ELR (cell line): ENCODE measurements at places on chromosomes 11 and 22.
A peak's percentile ranks its signal among the peaks of the same experiment; 100 is the strongest.

- DNase-seq, result no peak
Measured at GRCh38 chr11:121137005-121137404, 36.0 kb downstream of the TECTA start.

DNA sequence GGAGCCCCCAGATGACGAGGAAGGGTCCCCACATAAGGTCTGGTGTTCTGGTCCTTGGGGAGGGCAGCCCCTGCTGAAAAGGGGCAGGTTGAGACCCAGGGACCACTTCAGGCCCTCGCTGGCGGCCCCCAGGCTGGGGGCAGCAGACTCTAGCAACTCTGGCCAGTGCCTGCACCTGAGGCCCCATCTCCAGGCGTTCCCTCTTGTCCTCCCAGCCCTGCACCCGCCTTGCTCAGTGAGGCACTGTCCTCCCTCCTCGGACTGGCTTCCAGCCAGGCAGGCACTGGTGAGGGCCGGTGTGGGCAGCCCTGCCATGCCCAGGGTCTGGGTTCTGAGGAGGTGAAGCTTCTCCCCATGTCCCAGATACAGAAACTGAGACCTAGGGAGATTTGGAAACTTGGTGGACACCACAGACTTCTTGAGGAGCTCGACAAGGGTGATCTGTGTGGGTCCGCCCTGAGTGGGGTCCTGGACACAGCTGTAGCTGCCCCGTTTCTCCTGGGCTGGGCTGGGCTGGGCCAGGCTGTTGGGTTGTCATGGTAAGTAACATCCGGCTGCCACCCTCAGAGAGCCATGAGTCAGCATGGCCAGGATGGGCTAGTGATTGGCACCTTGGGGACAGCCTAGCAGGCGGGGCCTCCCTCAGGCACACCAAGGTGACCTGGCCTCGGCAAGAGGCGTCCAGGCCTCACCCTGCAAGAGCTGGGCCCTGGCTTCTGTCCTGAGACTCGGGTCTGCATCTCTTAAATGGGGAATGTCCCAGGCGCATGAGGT, 11.1 kb upstream of the PHLDA2 start:
- peak; percentile 62 for DNase-seq

DNA sequence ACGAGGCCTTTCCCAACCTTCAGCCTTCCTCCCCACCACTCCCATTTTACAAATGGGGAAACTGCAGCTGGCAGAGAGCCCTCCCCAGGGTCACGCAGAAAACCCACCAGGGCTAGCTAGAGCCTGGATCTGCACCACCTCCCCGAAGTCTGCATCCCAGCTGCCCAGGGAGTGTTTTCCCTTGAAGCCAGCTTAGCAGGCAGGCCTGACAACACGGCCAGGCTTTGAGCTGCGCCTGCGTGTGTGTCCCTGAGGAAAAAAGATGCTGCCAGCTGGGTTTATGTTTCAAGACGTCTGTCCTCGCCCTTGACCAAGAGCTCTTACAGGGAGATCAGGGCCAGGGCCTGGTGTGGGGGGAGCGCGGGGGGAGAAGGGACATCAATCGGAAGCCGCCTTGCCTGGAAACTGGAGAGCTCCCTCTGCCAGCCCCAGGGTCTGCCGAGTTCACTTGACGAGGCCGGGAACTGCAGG, 20.3 kb downstream of the WNT11 start:
- DNase-seq, result no peak

DNA sequence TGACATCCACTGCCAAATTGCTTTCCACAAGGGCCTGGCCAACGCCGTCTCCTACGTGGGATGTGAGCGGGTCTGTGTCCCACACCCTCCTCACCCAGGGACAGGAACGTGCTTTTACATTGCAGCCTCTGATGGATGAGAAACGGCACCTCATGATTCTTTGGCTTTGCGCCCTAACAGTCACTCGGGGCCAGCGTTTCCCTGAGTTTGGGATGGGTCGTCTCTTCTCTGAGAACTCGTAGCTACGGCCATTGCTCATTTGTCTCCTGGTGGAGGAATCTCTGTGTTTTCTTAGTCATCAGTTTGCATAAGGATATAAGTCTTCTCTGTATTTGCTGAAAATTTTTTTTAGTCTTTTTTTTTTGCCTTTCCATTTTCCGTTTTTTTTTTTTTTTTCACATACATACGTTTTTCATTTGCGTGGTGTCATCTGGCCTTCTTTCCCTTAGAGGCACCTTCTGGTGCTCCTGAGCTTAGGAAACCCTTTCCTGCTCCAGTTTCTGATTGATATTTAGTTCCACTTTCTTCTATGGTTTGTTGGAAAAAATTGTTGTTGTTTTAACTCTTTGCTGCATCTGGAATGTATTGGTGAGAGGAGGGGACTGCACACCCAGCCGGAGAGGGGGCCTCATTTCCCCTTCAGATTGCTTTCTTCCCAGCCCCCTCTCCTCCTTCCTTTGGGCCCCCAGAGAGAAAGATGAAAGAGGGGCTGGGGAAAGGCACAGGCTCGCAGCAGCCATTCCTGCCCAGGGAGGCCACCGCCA, 12.0 kb downstream of the TNNT3 start:
- no peak for DNase-seq

- DNase-seq, result peak; percentile 58
Measured at GRCh38 chr11:35614939-35615569, 3.2 kb upstream of the FJX1 start.

GRCh38 chr22:50221410-50222300, 20.8 kb downstream of the SELENOO start:
- DNase-seq, result no peak

DNA sequence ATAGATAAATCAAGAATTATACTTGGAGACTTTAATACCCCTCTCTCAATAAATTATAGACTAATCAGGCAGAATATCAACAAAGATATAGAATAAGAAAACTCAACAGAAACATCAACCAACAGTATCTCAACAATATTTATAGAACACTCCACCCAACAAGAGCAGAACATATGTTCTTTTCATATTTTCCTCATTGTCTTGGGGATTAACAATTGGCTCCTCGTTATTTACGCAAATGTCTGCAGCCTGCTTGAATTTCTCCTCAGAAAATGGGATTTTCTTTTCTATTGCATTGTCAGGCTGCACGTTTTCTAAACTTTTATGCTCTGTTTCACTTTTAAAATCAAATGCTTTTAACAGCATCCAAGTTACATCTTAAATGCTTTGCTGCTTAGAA, 37.0 kb upstream of the FBLN1 start:
- DNase-seq, result no peak

GRCh38 chr11:16346975-16347374, 9.4 kb downstream of the SOX6 start:
- DNase-seq, result no peak

- DNase-seq, result no peak
Measured at GRCh38 chr11:15544353-15544752, 429.6 kb downstream of the INSC start.

- peak; percentile 35 for DNase-seq
Measured at GRCh38 chr11:79081471-79082031, 359.3 kb downstream of the TENM4 start.

- no peak for DNase-seq
Measured at GRCh38 chr22:29784451-29785361, 17.5 kb downstream of the UQCR10 start.

DNA sequence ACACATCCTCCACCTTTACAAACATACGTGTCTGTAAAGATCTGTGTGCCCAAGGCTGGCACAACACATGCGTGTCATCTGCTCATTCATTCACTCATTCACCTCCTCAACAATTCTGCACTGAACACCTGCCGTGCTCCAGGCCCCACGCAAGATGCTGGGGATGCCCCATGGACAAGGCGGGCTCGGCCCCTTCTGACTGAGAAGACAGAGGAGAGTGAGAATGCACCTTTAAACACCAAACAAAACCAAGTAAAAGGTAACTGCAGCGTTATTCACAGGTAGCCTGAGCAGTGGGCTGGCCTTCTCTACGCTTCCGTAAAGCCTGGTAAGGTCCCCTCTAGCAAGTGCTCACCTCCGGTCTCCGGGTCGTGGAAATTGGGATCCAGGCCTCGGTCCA, 142.8 kb downstream of the SHANK2 start:
- DNase-seq, result no peak

- no peak for DNase-seq
Measured at GRCh38 chr11:74280494-74280893, 30.9 kb downstream of the P4HA3 start.

GRCh38 chr22:45061332-45061731, 51.5 kb upstream of the PHF21B start:
- DNase-seq, result no peak

GRCh38 chr22:46795845-46796565, 33.6 kb downstream of the TBC1D22A start:
- DNase-seq, result no peak

DNA sequence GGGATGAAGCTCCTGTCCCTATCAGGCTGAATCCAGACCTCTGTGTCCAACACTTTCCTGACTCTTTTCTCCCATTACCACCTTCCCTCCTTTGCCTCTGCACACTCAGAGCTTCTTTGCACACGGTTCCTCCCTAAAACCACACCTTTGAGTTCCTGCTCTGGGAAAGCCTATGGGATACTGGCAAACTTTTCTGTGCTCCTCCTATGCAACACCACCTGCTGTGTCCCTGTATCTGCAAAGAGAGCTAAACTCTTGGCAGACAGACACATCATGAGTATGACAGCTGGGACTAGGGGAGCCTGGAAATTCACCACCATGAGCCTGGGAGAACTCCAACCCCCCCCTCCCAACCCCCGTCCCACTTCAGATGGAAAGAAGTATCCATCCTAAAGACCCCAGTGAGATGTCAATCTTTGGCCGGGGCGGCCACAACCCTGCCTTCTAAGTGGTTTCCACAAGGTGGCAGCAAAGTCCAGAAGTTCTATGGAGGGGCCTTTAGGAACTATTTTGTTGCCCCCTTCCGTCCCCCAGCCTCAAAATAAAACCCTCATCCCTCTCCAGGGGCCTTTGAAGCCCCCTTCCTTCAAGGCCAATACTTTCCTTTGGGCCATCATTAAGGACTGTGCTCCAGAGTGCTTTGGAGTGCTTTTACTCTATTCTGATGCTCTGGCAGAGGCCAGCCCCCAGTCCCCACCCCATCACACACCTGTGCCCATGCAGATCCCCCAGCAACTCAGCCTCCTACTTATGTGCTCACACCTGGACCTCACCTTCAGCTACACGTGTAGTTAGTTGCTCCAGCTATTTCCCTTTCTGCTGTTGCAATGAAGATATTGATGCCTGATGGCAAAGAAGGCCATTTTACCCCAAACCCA, 19.4 kb downstream of the HTR3A start:
- DNase-seq, result peak; percentile 6

- DNase-seq, result no peak
Measured at GRCh38 chr22:17112491-17113042, 8.6 kb downstream of the TMEM121B start.

DNA sequence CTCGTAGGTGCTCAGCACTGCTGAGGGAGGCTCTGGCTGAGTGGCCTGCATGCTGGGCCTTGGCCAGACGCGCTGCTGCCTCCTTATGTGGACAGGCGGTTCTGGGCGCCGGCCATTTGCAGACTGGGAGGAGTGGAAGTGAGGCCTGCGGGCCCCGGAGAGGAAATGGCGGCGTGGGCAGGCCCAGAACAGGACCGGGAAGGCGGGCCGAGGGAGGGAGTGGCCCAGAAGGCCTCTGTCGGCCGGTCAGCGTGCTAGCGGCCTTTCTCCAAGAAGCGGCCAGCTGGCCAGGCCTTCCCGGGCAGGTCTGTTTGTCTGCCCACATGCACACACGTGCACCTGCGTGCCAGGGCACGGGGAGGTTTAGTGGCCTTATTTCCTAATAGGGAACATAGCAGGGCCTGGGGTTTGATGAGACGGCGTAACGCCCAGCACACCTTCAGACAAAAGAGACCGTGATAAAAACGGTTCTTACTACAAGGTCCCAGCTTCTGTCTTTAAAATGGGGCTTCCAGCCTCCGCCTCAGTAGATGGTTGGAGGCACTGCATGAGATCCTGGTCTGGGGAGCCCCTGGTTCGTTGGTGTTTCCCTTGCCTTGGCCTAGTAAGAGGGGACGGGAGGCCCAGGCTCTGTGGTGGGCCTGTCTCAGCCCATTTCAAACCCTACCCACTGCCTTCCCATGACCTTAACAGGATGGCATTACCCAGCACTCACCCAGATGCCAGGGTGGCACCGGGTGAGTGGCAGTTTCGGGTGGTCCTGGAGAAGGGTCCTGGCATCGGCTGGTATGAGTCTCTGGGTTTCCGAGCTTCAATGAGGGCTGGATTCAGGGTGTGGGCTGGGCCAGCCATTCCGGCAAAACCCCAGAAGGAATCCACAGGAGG, 65.1 kb upstream of the PPARA start:
- DNase-seq, result peak; percentile 62

- no peak for DNase-seq
Measured at GRCh38 chr11:134101282-134101681, 32.4 kb downstream of the JAM3 start.

DNA sequence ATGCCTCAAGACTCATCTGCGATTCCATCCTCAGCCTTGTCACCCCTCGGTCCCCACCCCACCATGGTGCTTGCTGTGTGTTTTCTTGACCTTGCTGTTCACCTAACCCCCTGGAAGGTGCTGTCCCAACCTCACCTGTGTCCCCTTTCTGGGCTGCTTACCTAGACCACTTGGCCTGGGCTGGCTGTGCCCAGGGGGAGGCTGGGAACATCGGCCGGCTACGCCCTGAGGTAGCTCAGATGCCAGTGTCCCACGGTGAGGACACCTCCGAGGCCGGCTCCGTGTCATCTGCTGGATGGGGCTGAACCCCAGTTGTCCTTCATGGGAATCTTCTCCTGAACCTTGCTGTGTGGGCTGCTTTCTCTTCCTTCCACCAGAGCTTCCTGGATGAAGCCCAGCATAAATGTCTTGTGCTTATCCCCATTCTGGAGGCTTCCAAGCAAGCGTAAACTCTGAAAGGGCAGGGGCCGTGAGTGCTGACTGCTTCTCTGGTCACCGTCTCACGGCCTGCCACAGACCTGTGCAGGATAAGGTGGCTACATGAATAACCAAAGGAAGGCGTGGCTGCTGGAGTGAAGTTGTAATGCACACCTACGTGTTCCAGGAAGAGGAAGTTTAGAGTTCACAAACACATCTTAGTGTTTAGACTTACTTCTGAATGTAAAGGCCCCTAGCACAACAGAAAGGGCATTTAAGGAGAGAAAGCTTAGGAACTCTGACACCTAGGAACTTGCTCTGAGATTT, 724.3 kb downstream of the TBC1D22A start:
- no peak for DNase-seq

DNA sequence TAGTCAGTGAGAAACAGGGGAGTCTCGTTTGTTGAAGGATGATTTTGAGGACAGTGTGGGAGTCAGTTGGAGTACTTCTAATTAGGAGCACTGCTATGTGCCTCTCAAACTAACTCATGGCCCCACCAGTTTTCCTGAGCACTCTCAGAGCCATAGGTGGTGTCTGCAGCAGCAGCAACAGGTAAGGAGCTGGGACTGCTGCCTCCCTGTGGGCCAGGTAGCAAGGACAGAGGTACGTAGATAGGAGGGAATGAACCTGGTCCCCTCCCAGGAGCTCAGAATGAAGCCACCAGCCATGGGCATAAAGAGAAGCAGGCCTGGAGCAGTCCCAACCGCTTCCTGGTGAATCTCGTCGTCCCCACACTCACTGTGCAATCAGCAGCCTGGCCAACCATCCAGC, 183.4 kb downstream of the BUD13 start:
- DNase-seq, result no peak

GRCh38 chr11:7892840-7893254, 38.2 kb downstream of the OR10A6 start:
- peak; percentile 83 for DNase-seq
